ENCODE measurements at places on chromosomes 3 and 15.

GRCh38 chr15:89627256-89627970 lies 27.9 kb downstream of the KIF7 start:
- DNase-seq: no peak

DNA sequence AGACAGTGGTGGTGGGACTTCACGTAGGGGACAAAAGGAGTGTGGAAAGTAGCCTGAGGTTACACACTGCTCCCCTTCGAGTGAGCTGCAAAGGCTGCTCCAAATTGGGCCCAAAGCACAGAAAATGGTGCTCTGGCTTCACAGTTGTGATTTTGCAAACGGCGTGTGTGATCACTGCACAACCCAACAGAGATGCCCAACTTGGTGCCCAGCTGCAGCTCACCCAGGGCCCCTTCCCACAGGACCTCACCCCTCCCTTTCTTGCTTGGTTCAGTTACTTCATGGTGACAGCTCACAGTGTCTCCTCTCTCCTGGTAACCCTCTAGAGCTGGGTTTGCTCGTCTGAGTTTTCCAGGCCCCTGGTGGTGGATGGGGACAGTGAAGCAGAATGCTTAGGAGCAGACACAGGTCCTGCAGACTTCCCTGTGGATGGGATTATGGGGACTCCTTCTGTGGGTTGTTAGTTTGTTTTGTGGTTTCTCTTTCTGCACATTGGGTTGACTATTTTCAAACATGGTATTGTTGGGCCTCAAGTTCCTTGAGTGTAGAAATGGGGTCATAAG lies 98.3 kb downstream of the TOP2B start:
- no peak for DNase-seq

DNA sequence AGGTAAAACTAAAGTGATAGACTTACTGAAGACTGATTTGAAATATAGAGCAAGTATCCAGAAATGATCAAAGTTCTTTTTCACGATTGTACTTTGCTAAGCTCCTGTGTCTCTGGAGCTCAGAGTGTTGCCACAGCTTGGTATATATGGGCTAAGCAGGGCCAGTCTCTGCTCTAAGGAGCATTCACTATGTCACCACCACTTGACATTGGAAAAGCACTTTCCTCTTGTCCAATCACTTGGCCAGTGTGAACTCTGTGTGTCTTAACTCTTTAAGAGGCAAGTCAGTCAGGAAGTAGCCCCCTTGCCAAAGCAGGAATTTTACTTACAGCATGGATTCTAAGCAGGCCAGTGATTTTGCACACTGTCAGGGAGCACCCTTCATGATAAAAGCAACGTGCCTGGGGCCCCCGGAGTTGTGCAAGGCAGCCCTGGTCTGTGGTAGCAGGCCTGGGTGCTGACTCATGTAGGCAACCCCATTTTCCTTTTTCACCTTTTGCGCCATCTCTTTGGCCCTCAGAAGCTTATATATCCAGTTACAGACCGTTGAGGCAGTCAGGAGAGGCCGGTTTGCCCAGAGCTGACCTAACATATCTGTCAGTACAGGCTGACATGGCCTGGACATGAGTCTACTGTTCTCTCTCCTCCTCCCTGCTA lies 73.0 kb downstream of the HCN4 start:
- DNase-seq: no peak

DNA sequence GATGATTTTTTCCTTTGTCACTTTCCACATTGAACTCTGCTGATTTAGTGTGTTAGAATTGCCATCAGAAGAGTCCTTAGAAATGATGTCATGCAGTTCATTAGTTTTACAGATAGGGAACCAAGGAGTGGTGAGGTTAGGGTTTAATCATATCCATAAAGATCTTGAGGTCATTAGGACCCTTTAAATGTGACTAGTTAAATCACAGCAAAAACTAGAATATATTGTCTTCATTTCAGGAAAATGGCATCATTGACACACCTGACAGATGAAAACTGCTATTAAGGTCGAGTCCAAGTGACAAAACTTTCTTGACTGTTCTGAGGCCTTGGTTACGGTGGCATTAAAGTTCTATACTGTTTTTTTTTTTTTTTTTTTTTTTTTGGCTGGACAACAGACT lies 50.5 kb downstream of the MBNL1 start:
- no peak for DNase-seq

DNA sequence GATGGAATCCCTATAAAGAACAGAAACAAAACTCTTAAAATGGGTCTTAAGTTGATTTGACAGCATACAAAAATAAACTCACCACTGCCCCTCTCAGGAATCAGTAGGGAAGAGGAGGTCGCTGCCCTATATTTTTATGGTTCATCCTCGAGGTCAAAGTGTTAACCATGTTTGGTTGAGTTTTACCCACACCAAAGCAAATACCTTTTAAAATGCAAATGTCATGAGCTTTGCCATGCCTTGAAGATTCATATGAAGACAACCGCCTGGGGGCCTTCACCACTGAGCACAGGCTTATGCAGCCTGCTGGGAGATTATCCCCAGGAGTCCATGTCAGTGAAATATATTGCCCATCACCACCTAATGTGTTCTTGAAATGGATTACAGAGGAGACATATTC lies 66.1 kb downstream of the GLB1 start:
- no peak for DNase-seq

DNA sequence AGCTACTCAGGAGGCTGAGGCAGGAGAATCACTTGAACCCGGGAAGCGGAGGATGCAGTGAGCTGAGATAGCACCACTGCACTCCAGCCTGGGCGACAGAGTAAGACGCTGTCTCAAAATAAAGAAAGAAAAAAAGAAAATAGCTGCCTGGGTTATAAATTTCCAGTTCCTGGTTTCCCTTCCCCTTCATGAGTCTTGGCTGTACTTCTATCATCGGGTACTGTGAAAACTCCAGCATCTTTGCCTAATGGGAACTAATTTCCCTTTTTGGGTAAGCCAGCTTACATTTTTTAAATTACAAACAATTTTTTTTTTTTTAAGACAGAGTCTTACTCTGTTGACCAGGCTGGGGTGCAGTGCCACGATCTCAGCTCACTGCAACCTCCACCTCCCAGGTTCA lies 15.0 kb downstream of the DENND4A start:
- DNase-seq: no peak

DNA sequence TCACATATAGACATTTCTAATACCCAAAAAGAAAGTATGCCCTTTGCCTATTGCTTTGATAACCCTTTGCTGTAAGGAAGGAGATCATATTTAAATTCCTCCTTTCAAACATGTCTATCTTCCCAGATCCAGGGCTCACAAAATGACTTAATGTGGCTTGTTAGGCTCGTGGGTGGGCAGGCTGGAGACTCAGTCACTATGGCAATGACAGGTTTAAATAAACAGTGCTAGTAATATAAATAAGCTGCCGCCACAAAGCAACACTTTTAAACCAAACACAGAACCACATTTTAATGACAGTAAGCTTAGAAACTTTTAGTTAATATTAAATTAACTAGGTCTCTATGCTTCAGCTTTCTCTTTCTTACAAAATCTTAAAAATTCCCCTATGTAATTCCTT lies 616.0 kb upstream of the NAALADL2 start:
- DNase-seq: no peak

DNA sequence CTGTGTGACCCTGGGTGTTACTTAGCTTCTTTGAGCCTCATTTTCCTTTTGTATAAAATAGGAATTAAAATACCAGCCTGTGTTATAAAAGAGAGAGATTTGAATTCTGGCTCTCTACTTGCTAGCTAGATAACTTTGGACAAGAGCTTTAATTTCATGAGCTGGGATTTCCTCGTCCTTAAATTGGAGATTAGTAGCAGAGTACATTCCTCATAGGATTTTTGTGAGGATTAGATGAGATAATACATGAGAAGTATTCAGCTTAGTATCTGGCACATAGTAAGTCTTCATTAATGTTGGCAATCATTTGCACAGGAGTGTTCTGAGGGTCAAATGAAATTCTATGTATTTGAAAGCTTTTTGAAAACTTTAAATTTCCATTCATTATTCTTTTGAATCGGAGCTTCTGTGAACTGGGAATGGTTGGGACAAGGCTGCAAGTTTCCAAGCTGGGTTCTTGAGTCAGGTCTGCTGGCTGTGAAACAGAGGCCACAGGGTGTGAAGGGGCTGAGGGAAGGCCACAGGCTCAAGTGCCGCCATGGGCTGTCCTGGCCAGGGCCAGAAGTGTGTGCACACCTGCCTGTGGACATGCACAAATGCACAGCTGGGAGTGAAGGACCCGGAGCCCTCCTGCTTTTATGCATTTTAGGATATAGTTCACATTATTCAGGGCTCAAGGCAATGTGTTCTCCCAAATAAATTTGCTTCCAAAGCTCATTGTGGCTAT lies 17.2 kb downstream of the ALPK3 start:
- DNase-seq: no peak

DNA sequence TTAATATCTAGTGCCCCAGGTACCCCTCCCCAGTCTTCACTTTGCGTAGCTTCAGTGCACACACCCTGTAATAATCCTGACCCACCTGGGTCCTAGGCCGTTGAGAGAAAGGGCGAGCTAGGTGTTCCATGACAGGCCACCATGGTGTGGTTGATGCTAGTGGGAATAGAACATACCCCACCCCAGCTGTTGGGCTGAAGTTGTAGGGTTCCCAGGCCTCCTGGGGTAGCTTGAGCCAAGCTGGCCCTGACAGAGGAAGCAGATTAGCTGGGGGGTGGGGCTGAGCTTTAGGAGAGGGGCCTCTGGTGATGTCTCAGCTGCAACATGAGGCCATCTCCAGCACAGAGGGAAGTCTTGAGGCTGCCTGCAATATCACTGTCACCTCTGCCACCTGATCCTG lies 40.5 kb downstream of the RAB11A start:
- no peak for DNase-seq

- no peak for DNase-seq
Measured at GRCh38 chr3:39870706-39871105, 61.3 kb downstream of the MYRIP start.

GRCh38 chr3:51384726-51385473 lies at the start of gene MANF:
TSS of gene MANF (plus strand) at chr3:51385291. CDS start at chr3:51385343, 52 bp downstream.
- peak; percentile 93 for DNase-seq

GRCh38 chr3:18153571-18154173 lies 271.5 kb downstream of the SATB1 start:
- DNase-seq: no peak

GRCh38 chr3:39149498-39150147 lies 3.8 kb downstream of the CSRNP1 start:
- no peak for DNase-seq

DNA sequence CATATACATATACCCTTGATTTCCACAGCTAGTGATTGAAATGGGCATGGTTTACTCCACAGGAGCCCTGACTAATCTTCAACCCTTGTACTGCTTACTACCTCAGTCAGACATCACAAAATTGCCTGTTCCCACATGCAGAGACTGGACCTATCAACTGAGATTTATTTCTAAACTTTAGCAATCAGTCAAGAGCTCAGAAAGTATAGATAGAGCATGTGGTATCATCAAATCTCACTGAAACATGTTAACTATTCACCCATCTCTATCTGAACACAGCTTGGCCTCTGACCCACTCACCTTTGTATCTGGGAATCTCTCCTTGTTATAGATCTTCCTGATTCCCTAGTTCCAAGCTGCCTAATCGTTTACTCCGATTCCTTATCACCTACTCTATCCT lies 14.6 kb downstream of the ADAM10 start:
- no peak for DNase-seq

DNA sequence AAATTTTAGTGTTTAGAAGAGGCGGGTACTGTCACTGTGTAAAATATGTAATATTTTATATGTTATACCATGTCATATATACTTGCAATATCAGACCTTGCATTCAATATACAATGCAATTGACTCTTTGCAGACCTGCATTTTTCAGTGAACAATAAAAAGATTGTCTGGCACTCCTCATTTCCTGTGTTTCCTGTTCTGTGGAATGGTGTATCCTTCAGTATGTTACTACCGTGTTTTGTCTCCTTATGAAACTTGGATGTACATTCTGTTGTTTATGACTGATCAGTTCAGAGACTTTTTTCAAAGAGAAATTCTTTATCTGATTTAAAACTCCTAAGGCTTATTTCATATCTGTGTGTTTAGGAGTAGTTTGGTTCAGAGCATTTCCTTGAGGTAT lies 31.5 kb downstream of the APH1B start:
- DNase-seq: no peak

GRCh38 chr3:163523375-163523774 lies 1554.9 kb downstream of the SI start:
- no peak for DNase-seq

GRCh38 chr3:3792391-3792790 lies 6.8 kb upstream of the LRRN1 start:
- no peak for DNase-seq

DNA sequence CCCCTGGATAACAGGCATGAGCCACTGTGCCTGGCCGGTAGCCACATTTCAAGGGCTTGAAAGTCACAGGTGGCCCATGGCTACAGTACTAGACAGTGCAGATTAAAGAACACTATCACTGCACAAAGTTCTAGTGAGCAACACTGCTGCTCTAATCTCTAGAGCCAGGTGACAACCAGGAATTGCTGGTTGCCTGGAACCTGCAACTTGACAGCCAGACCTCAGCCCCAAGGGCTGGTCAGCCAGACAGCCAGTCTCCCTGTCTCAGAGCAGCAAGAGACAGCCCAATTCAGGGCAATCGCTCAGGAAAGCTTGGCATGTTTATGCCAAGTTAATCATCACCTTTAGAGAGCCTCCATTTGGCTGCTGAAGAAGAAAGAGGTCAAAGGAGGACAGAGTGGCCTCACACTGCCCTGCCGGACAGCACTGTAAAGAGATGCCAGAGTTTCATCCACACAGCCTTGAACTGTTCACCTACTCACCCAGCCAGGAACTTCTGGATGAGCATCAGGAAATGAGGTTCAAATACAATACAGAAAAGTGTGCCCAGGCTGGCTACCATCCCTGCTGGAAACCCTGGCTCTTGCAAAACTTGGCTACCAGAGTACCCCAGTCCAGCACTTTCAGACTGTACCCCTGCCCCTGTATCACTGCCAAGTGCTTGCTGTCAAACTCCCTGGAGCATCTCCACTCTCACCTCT lies 6.0 kb downstream of the CCDC12 start:
- no peak for DNase-seq

GRCh38 chr15:59299929-59300617 lies 72.6 kb downstream of the MYO1E start:
- peak; percentile 8 for DNase-seq

- no peak for DNase-seq
Measured at GRCh38 chr15:78212008-78212407, 22.4 kb downstream of the ACSBG1 start.

DNA sequence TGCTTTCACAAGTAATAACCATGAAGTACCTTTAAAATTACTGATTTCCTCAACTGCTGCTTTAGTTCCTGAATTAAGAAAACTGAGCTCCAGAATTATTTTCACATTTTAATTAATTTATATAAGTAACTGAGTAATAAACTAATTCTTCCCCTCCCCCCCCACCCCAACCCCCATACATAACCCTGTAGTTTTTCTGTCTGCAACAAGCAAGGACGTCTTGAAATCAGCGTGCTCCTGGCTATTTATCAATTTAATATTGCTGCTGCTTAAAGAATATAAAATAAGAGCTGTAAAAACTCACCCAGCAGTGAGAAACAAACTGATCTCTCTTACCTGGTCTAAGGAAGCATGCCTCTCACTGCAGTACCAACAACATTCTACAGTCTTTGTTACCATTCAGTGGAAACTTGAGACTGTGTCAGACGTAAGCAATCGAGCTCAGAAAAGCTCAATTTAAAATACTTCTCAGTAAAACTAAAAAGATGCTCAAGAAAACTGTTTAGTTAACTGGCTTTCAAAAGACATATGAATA lies 121.0 kb downstream of the TFDP2 start:
- DNase-seq: peak; percentile 1

GRCh38 chr15:74933573-74933972 lies 4.3 kb downstream of the COX5A start:
- no peak for DNase-seq

Data from activated naive CD4-positive, alpha-beta T cell (primary cell).